ENCODE measurements at places on chromosomes 4 and X.

DNA sequence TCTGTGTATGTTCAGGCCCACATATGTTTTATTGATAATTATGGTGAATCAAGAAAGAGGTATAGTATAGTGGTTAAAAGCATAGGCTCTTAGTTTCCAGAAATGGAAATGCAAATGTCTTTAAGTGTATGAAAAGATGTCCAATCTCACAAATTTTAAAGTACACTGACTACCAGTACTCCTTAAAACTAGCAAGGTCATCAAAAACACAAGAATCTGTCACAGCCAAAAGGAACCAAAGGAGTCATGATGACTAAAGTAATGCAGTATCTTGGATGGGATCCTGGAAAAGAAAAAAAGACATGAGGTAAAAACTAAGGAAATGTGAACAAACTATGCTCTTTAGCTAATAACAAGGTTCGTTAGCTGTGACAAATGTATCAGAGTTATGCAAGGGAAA is 661 bp upstream of the RBM41 start:
- DNase-seq = no peak

GRCh38 chr4:3512719-3513118 is 19.5 kb downstream of the LRPAP1 start:
- no peak for DNase-seq

DNA sequence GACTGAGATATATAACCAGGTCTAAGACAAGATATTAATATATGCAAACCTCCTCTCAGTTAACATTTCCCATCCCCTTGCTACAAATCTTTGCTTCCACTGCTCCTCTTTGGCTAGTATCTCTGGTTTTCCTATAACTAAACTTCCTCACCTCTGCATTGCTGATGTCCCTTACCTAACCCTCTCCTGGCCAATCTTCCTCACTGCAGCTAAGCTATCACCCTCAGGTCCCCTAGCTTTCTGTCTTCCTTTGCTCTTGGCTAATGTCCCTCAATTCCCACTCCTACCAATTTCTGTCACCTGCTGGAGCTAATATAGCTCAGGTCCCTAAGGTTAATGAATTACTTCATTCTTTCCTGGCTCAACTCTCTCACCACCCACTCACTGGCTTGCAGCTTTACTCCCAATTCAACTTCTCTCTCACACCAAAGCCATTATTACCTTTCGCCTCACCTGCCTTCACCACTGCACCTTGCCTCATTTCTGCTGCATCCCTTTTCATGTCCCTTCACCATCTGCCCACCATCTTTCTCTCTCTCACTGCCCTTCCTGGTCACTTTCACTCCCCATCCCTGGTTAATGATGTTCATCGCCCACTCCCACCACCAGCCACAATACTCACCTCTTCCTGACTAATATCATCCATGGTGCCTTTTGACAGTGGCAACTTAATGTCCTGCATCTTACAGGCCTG is 26.7 kb downstream of the SMC1A start:
- DNase-seq = no peak

DNA sequence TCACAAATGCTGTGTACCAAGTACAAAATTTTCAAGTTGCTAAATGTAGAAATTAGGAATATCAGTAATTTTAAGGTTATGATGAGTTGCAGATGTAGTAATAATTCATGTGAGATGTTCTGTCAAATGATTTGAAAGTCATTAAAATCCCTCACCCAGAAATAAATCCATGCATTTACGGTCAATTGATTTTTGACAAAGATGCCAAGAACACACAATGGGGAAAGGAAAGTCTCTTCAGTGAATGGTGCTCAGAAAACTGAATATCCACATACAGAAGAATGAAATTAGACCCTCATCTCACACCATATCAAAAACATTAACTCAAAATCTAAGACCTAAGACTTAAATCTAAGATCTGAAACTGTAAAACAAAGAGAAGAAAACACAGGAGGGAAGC is 12.9 kb upstream of the BMPR1B start:
- no peak for DNase-seq

DNA sequence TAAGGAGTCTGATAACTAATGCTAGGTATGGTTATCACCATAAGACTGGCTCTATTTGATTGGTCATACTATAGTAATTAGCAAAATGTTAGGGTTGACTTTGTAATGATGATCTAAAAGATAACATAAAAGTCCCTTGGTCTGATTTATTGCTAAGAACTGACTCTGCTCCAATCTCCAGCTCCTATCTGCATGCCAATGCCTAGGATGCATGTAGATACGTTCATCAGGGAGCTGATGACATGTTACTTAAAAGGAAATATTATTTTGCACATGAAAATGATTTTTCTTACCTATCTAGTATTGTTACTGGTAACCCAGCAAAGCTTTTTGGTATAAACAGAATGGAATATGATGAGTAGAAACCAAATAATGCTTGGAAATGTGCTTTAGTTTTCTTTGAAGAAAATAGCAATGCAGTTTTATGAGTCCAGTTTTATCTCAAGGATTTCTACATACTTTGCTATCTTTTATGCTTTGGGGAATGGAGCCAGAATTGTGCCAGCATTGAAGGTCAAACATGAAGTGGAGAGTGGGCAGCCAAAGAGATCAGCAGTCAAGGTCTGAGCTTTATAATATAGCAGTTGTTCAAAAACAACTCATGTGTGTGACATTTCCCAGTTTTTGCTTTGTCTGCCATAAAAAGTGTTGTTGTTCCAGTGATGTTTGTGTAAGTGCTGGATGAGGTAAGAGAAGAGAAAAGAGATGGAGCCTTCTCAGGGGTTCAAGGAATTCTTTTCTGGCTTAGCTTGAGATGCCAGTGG is 121.0 kb downstream of the ARHGAP24 start:
- no peak for DNase-seq

GRCh38 chrX:118536204-118536603 is 40.6 kb downstream of the DOCK11 start:
- DNase-seq = no peak

- no peak for DNase-seq
Measured at GRCh38 chrX:24520472-24520871, 55.4 kb downstream of the PDK3 start.

- no peak for DNase-seq
Measured at GRCh38 chrX:9341291-9342201, 123.3 kb upstream of the TBL1X start.

- DNase-seq = no peak
Measured at GRCh38 chrX:38768079-38768478, 33.2 kb upstream of the MID1IP1 start.

- DNase-seq = peak; percentile 62
Measured at GRCh38 chr4:184384056-184384809, 90.1 kb downstream of the IRF2 start.

DNA sequence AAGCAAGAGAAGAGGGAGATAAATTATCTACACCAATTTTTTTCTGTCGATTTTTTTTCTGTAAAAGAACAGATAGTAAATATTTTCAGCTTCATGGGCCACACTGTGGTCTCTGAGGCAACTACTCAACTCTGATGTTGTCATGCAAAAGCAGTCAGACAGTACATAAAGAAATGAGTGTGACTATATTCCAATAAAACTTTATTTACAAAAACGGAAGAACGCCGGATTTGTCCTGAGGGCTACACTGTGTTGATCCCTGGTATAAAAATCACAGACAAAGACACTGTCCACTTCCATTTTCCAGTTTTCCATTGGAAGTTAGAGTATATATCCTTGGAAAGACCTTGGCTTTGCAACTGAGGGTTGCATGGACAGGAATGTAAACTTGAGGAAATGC is 18.0 kb downstream of the GPR143 start:
- DNase-seq = no peak

GRCh38 chr4:77176640-77177039 is 19.6 kb downstream of the CCNG2 start:
- no peak for DNase-seq

DNA sequence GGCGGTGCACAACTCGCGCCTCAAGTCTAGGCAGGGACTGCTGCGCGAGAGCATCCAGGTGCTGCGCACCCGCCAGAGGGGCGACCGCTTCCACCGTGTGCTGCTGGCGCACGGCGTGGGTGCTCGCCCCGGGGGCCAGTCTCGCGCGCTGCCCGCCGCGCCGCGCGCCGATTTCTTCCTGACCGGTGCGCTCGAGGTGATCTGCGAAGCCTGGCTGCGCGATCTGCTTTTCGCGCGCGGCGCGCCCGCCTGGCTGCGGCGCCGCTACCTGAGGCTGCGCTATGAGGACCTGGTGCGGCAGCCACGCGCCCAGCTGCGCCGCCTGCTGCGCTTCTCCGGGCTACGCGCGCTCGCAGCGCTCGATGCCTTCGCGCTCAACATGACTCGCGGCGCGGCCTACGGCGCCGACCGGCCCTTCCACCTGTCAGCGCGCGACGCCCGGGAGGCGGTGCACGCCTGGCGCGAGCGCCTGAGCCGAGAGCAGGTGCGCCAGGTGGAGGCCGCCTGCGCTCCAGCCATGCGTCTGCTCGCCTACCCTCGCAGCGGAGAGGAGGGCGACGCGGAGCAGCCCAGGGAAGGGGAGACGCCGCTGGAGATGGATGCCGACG is 1.3 kb downstream of the CHST7 start:
- DNase-seq = no peak

DNA sequence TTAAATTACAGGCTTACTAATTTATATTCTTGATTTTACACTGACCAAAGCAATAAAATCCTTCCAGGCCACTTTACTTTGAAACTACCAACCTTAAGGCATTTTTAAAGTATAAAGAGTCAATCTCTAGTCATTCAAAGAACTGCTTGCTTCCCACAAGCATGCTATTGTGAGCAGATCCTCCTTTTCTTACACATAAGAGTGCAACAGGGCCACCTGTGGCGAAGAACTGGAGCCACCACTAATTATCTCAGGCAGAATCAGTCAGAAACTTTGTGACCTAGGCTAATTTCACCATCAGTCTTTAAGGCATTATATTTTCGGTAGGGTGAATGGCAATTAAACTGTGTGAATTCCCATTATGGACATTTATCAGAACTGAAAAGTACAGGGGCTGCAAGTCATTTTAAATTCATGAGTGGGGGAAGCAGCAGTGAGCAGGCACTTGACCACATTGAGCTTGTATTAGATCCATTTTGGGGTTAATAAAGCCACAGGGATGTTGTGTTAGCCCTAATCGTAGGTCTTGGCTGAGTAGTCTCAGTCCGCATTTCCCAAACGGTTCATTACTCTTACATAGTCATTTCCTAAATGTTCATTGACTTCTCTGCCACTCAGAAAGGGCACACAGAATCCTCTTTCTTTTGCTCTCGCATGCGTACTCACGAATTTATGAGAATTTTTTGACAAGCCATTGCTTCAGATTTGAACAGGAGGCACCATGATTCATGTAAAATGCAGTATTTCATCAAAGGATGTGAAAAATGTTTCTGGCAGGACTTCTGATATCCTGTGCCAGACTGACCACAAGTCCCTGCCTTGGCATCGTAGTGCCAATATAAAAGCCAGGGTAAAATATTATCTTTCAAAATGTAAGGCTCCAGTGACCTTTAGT is 39.8 kb downstream of the NPY2R start:
- no peak for DNase-seq

DNA sequence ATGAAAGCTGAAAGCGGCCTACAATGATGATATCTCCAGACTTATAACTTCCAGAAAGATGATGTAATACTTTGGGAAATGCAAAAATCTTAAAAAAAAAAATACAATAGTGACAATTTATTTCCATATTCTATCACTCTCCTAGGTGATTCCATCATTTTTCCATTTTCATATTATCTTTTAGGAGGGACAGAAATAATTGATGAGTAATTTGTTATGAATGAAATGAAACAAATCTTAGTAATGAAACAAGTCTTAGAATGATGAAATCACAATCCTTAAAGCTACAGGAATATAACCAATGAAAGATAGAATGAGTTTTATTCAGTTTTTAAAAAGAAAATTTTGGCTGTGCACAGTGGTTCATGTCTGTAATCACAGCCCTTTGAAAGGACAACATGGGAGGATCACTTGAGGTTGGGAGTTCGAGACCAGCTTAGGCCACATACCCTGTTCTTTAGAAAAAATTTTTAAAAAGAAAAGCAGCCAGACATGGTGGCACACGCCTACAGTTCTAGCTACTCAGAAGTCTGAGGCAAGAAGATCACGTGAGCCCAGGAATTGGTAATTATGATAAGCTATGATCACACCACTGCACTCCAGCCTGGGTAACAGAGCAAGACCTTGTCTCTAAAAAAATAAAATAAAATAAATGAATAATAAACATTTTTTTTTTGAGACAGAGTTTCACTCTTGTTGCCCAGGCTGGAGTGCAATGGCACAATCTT is 21.7 kb downstream of the CLOCK start:
- peak; percentile 24 for DNase-seq

GRCh38 chr4:30901461-30902451 is 181.6 kb downstream of the PCDH7 start:
- no peak for DNase-seq

- DNase-seq = no peak
Measured at GRCh38 chrX:97211070-97211469, 327.4 kb downstream of the RPA4 start.

DNA sequence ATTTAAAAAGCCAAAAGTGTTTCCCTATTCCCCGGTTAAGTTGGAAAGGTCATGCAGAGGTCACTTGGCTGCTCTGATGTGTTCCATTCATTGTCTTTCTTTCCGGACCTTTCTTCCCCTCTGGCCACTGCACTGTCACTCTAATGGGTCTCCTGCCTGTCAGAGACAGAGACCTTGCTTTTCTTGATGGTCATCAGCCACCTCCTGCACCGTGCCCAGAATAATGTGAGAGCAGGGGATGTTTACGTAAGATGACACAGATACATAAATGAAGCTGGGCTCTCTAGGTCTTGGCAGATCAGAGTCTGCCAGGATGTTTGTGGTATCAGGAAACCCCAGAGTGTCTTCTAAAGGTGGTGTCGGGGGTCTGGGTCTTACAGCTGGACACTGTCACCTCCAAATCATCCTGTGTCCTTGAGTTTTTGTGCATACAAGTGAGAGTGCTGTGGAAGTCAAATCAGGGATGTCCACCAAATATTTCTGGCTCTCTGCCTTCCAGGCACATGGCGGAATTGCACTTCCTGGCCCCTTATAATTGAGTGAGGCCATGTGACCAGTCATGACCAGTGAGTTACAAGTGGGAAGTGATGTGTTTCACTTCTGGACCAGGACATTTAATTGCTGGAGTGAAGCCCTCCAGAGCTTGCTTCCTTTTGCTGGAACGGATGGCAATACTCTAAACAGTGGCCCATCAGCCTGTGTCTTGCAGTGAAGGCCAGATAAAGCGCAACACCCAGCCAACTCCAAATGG is 130.6 kb upstream of the ATP6AP2 start:
- no peak for DNase-seq

- no peak for DNase-seq
Measured at GRCh38 chr4:16472537-16472936, 246.3 kb upstream of the TAPT1 start.

DNA sequence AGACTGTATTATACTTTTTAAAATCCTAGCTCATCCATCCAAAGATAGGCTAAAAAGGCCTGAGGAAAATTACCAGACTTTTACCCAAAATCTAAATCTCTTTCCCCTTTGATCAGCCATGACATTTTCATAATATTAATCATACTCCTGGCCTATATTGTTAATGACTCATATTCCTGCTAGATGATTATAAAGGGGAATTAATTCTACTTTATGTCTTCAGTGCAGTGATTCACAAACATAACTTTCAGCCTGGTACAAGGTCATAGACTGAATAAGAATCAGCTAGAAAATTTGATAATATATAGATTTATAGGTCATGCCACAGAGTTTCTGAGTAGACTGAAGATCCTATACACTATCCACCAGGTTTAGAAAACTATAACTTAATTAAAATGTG is 1905.4 kb downstream of the C4orf33 start:
- peak; percentile 15 for DNase-seq

GRCh38 chr4:25859429-25860148 is 3.2 kb downstream of the SEL1L3 start:
- no peak for DNase-seq

Measured in HS-5 (cell line).